Coronary artery (tissue), 2 donors: ENCODE measurements at places on chromosomes 6 and 20.

DNA sequence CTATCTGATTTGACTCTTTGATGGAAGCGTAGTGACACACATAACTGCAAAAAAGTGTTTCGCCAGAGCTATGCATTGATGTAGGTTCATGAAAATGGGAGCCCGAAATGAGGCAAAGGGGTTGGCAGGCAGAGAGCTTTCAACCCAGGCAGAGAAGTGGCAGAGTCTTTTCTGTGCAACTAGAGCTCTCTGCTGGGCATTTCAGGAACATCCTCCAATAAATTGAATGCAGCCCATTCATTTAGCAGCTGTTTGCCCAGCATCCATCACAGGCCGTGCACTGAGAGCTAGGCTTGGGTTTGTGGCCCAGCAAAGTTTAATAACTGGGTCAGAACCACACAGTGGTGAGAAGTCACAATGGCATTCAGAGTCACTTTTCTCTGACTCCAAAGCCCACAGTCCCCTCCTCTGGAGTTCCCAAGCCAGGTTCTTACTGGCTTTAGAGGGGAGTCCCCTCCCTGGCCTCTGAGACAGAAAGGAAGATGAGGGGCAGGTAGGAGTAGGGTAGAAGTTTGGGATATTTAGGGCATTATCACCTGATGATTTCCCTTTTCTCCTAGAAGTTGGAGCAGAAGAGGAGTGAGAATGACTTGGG is 31.8 kb upstream of the ELMO2 start:
- no peak for DNase-seq

GRCh38 chr6:169950558-169950957 is 199.1 kb downstream of the ERMARD start:
- no peak for DNase-seq

- no peak for DNase-seq
Observed at GRCh38 chr20:1943275-1944002, 48.2 kb downstream of the SIRPA start.

GRCh38 chr20:20161611-20162010 is 109.3 kb downstream of the CFAP61 start:
- DNase-seq = no peak

DNA sequence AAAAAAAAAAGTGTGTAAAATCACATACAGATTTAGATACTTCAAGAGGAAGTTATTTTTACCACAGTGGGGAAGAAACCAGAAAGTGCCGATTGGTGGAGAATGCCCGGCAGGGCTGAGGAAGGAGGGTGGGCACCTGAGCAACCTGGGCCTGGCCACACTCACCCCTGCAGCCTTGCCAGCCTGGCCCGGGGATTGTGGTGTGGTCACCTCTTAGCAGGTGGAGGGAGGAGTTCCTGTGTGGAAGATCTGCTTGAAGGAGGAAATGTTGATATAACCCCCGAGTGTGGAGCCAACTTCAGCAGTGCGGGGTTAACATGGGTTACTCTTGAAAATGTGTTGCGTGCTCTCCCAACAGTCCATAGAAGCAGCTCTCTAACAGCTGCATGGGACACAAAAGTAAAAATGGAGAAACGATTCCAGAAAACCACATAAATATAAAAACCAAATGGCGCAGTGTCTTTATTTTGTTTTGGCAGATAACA is 14.7 kb downstream of the UST start:
- no peak for DNase-seq
